SK-N-MC (cell line): ENCODE measurements at places on chromosomes 6 and 20.

DNA sequence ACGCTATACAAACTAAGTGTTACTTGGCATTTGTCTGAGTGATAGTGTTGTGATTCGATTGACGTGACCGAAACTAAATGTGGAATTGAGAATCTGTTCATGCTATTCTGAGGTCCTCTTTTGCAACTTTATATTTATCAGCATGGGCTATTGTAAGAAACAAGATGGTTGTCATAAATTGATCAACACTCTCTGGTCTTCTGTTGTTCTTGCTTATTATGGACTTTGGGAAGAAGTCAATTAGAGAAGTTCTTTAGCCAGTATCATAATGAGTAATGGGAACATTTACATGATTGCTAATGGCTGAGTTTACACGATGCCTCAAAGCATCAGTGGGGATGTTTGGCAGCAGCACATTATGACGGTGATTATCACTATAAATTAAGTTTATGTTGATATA lies 195.0 kb downstream of the CD83 start:
- DNase-seq = no peak

DNA sequence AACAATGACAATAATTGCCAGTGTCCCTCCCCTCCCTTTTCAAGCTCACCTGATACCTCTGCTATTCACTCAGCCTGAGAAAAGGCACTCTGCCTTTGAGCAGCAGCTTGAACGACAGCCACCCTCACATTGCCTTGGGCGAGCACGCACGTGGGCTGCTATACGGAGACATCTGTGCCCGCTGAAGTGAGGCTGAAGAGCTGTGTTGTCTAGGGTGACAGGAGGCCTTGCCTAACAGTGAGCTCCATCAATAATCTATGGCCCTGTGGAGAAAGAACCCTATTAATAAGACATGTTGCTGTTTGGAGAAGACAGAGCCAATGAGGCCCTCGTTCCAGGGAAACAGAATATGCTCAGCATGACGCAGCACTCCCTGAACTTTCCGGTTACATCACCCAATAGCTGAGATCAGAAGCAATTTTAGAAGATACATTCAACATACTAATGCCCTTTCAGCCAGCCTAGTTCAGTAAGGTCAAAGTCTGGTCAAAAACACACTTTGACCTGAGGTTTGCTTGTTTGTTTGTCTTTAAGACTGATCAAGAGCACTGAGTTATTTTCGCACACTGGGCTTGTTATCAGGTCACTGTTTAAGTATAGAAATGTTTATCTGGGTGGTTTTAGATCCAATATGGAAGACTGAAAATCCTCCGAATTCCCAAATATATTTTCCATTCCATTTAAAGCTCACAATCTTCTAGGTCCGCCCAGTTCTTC lies 30.6 kb downstream of the RBM24 start:
- no peak for DNase-seq

- DNase-seq = no peak
These were observed 28.1 kb downstream of the ANGPT4 start for GRCh38 chr20:888057-888456.

DNA sequence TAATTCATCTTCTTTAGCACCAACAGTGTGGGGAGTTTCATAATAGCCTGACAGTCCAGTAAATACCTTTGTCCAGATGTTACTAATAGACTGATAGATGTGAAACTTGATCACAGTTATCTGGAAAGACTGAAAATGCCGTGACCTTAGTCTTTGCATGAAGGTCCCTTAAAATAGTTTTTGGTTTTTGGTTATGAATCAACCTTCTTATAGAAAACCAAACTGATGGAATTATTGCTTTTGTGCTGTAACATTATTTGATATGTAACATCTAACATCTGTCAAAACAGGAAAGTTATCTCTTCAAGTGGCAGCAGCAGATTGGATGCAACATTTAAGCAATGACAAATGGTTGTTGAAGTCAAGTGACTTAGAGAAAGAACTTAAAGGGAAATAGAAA lies 190.4 kb downstream of the DOK5 start:
- DNase-seq = no peak

GRCh38 chr6:12032783-12033573 lies 20.9 kb downstream of the HIVEP1 start:
- DNase-seq = no peak

DNA sequence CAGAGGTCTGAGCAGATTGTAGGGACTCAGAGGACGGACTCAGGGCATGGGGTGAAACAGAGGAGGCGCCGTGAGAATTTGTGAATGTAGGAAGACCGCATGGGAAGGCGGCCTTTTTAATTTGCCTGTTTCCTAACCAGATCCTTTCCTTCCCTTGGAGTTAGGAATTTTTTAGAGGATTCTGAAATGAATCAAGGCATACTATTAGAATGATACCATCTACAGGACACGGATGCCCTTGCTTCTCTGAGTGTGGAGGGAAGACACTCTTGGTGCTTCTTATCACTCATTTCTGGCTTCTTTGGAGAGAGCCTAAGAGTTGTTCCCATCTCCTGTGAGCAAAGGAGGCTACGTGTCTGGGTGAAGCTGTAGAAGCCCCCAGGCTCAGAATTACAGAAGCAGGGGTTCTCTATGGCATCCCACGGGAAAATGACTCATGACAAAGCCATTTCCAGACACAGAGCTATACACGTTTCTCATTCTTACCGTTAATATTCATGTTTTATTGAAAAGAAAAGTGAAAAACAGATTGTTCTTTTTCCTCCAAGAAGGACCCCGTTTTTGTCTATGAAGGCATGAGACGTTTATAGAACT lies 148.5 kb downstream of the EDN3 start:
- DNase-seq = no peak

DNA sequence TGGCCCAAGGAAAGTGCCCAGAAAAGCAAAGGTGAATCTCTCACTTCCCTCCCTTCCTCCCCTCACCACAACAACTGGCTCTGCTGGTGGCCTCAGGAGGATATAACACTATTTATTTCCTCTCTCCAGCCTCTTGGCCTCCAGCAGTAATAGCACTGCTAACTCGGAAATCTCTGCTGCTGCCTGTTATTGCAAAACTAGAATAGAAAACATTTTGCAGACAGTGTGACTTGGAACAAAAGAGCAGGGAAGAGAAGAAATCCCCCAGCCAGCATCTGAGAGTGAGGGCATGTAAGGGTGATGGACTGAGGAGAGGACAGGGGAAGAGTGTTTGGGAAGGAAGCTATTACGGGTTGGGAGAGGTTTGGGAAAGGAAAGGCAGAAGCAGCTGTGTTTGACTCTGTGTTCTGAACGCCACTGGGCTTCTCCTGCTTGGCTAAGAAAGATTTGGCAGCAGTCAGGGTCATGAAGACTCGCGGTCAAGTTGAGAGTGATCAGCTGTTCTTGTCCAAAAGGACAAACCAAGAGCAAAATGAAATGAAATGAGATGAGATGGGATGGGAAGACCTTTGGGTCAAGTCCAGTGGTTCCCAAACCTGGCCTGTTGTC lies 81.0 kb upstream of the SNX9 start:
- no peak for DNase-seq

DNA sequence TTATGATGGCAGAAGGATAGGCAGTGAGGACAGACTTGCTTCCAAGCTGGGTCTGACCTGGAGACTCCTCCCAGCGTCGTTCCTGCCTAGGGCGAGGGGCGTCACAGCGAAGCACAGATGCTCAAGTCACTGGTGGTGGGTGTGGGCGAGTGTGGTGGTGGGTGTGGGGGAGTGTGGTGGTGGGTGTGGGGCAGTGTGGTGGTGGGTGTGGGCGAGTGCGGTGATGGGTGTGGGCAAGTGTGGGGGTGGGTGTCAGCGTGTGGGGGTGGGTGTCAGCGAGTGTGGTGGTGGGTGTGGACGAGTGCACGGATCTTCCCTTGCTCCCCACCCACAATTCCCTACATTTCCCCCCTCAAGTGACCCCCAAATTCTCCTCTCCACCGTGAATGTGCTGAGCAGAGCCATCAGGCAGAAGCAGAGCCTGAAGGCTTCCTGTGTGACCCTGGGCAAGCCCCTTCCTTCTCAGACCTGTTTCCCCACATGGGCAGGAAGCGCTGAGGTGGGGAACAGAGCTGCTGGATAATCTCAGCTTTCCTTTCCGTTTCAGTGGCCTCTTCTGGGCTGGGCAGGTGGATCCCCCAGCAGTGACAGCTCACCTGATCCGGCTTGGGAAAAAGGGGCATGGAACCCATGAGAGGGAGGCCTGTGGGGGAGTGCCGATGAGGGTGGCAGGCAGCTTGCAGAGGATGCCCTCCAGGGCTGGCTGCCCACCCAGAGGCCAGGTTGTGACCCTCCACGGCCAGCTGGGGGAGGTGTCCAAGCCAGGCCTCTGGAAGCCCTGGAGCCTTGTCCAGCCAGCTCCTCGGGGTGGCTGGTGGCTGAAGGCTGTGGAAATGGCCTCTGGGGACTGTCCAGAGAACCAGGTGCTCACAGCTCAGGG lies 42.9 kb downstream of the RSPO4 start:
- no peak for DNase-seq

- no peak for DNase-seq
These were observed 81.4 kb downstream of the LAMA2 start for GRCh38 chr6:128964233-128964755.

GRCh38 chr6:26594131-26594498 lies 2.6 kb upstream of the ABT1 start:
- no peak for DNase-seq

DNA sequence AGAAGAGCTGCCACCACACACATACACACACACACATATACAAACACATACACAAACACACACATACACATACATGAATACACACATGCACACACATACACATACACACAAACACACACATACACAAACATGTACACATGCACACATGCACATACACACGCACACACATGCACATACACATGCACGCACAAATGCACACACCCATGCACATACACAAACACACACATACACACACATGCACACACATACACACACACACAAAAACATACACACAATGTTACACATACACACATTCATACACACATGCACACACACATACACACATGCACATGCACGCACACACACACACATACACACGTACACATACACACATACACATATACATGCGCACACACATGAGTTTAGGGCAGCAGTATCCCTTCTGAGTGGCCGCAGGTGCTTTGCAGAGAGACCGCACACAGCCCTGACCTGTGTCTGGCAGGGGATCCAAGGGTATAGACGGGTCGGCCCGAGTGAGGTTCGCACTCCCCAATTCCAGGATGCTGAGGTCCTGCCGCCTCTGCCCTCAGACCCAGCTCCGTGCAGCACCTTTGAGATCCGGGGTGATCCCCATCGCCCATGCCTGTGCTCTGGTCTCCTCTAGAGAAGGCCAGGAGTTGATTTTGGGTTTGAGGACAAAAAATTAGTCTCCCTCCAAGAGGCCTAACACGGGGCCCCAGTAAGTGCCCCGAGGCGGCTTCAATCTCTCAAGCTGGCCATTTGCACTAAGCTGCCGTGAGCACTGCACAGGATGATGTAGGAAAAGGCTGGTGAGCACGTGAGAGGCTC lies 56.8 kb downstream of the TMEM242 start:
- no peak for DNase-seq

- no peak for DNase-seq
These were observed 3.1 kb upstream of the INSM1 start for GRCh38 chr20:20364593-20365479.

DNA sequence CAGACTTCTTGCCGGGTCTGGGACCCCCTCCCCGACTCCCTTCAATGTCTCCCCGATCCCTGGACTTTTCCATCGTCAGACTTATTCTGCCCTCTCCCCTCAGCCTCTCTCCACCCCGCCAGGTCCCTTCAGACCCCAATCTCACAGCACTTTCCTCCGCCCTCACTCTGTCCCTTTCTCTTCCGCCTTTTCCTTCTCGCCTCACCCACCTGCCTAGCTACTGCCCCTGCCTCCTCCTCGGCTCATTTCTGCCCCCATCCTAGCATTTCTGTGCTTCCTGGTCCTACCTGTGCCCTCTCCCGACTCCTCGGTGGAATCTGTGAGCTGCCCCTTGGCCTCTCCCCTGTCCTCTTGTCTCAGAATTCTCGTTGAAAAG lies 616 bp downstream of the CHMP4B start:
- no peak for DNase-seq

- no peak for DNase-seq
These were observed 128.6 kb upstream of the HS3ST5 start for GRCh38 chr6:114471450-114471849.

GRCh38 chr6:46271107-46271506 lies 100.3 kb upstream of the ENPP5 start:
- no peak for DNase-seq

DNA sequence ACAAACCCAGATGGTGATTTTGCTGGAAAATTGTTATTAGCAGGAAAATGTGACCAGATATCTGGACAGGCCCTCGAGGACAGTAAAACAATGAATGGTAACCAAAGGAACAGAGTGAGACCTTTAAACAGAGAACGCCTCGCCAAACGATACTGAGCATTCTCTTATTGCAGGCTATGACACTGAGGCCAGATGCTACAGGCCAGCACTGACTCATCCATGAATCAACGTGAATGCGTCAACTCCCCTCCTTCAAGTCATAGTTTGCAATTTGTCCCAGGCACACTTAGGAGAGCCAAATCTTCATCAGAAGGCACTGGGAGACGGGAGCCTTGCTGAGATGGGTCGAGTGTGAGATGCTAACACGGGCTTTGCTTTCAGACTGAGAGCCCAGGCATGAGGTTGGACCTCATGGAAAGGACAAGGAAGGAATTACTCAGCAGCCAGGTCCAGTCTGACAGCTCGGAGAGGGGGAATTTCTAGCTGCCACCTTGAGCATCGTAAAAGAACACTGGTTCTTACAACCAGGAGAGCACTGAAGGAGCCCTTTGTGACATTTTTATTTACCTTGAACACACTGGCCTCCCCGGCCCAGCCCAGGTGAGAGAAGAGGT lies 60.7 kb downstream of the BMP7 start:
- DNase-seq = no peak

DNA sequence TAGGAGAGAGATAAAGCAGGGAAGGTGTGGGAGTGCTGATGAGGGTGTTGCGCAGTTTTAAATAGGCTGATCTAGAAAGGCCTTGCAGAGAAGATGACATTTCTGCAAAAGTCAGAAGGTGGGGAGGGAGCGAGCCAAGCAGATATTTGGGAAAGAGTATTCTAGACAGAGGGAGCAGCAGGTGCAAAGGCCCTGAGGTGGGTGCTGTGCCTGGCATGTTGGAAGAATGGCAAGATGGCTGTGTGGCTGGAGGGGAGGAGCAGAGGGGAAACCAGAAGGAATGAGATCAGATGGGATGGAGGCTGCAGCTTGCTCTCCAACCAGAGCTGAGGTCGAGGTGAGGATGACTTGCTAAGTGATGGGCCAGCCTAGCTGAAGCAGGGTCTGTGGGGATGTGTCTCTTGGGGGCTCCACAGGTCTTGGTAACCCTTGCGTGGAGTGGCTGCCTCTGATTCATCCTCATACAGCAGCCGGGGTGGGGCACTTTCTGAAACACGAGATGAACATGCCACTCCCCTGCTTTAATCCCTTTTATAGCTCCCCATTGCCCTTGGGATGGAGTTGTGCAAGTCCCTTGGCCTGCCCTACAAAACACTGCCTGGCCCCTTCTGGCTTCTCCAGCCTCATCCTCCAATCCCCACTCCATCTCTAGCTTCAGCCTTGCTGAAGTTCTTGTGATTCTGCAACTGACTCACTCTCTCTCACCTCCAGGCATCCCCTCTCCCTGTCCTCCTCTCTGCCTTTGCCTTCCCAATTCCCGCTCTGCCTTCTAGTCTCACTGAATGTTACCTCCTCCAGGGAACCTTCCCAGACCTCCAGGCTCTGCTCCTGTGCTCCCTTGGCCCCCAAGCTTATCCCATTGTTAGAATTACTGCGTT lies 94.1 kb downstream of the CDH22 start:
- no peak for DNase-seq
